ENCODE measurements at places on chromosomes 16 and 17. TPM values are rescaled to one million over a fixed set of nuclear protein-coding genes. Genes with fewer than 3 reads are reported as not detected.

The ZNF287 gene
- total RNA-seq = 7.4 TPM

The KRTAP1-5 gene
- not detected for total RNA-seq

The PIRT gene
- not detected for total RNA-seq

The CACNA1H gene
- total RNA-seq = 0.83 TPM

The LGALS9 gene
- total RNA-seq = 238 TPM

The BCAR1 gene
- total RNA-seq = not detected

The SLFN14 gene
- not detected for total RNA-seq

The STX4 gene
- total RNA-seq = 70.0 TPM

GRCh38 chr16:52997922-52998321 lies 54.8 kb downstream of the CHD9NB start:
- no peaks in the 10 kb centered on the region for H3K27me3 ChIP-seq
- no peak for DNase-seq
- H3K27ac ChIP-seq = no peak overlapping the region
- H3K4me3 ChIP-seq = no peak overlapping the region
- H3K4me1 ChIP-seq = no peaks in the 10 kb centered on the region

- no peak for DNase-seq
- H3K4me3 ChIP-seq = no peak overlapping the region
- H3K27me3 ChIP-seq = no peaks in the 10 kb centered on the region
- no peaks in the 10 kb centered on the region for H3K36me3 ChIP-seq
Measured at GRCh38 chr16:86091976-86092375, 193.0 kb downstream of the IRF8 start.

GRCh38 chr16:86375364-86375763 lies 135.0 kb upstream of the FOXF1 start:
- H3K4me1 ChIP-seq = no peaks in the 10 kb centered on the region
- H3K4me3 ChIP-seq = no peak overlapping the region
- no peak overlapping the region for H3K27ac ChIP-seq
- no peaks in the 10 kb centered on the region for H3K27me3 ChIP-seq
- DNase-seq = no peak
- no peaks in the 10 kb centered on the region for H3K36me3 ChIP-seq

GRCh38 chr16:86772671-86773353 lies 194.5 kb downstream of the FOXL1 start:
- no peaks in the 10 kb centered on the region for H3K4me1 ChIP-seq
- H3K4me3 ChIP-seq = no peak overlapping the region
- H3K27ac ChIP-seq = no peak overlapping the region

DNA sequence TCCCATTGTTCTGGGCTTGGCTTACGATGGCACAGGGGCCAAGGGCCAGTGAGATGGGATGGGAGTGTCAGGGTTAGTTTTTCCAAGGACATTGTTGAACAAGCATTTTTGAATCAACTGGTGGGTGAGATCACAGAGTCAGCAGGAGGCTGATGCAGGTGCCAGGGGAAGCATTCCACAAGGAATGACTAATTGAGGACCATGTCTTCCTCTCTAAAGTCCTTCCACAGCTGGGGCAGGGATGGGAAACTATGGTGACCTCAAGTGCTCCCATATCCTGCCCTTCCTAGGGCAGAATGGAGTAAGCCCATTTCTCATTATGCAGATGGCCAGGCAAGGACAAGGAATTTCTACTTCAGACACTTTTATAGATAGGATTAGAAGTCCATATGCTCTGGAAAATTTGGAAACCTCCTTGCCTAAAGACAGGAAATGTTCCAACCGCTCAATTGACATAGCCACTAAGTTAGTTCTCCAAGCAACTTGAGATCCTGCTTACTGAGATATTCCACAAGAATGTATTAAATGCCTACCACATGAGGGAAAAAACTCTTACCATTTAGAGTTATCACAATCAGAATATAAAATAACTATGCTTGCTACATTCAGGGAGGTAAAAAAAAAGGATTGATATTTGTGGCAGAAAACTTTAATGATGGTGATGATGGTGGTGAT lies 21.2 kb upstream of the ENGASE start:
- DNase-seq = no peak
- peaks cover 15% of the 10 kb centered on the region for H3K27me3 ChIP-seq
- H3K4me3 ChIP-seq = no peak overlapping the region
- no peak overlapping the region for H3K27ac ChIP-seq

- no peak overlapping the region for H3K4me3 ChIP-seq
- H3K27ac ChIP-seq = no peak overlapping the region
- no peaks in the 10 kb centered on the region for H3K27me3 ChIP-seq
- no peaks in the 10 kb centered on the region for H3K36me3 ChIP-seq
- DNase-seq = no peak
Measured at GRCh38 chr17:7633093-7633492, 3.2 kb downstream of the SHBG start.

DNA sequence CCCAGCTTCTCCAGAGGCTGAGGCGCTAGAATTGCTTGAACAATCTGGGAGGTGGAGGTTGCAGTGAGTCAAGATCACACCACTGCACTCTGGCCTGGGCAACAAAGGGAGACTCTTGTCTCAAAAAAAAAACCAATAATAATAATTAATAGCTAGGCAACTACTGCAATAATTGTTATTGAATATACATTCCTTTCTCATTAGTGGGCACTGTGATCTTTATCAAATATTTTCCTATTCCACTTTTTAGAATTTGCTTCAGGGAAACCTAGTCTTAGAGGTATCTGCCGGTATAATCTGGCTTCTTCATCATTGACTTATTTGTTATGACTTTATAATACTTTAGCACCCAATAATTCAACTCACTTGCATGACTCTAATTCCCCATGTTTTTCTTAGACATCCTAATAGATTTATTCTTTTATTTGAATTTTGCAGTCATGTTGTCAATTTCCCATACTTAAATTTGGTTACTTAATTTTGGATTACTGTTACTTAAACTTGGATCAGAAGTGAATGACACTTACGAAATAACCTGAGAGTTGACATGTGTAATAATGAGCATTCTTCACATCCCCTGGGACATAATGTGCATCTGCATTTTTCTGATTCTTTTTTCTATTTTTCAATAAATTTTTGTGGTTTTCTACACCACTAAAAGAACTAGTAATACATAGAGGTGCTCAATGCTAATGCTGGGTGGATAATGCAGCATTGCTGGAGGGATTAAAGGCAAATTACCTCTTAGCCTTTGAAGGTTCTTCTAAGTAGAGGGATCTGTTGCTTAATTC lies 25.0 kb upstream of the KCNJ16 start:
- no peak overlapping the region for H3K4me3 ChIP-seq
- H3K4me1 ChIP-seq = no peaks in the 10 kb centered on the region
- no peaks in the 10 kb centered on the region for H3K27me3 ChIP-seq

- H3K27ac ChIP-seq = no peak overlapping the region
- no peak for DNase-seq
- no peaks in the 10 kb centered on the region for H3K4me1 ChIP-seq
- no peaks in the 10 kb centered on the region for H3K36me3 ChIP-seq
- no peak overlapping the region for H3K4me3 ChIP-seq
- peaks cover 25% of the 10 kb centered on the region for H3K27me3 ChIP-seq
Measured at GRCh38 chr17:62876063-62876462, 67.9 kb upstream of the MARCHF10 start.

- H3K27me3 ChIP-seq = no peaks in the 10 kb centered on the region
- DNase-seq = no peak
- H3K36me3 ChIP-seq = no peaks in the 10 kb centered on the region
- no peaks in the 10 kb centered on the region for H3K4me1 ChIP-seq
- H3K4me3 ChIP-seq = no peak overlapping the region
Measured at GRCh38 chr16:85206472-85207356, 94.4 kb upstream of the CIBAR2 start.

GRCh38 chr16:85888405-85889331 lies 10.3 kb upstream of the IRF8 start:
- peak overlapping the region; percentile 33 for H3K27ac ChIP-seq
- H3K4me1 ChIP-seq = peaks cover 16% of the 10 kb centered on the region
- H3K4me3 ChIP-seq = no peak overlapping the region
- no peak for DNase-seq

DNA sequence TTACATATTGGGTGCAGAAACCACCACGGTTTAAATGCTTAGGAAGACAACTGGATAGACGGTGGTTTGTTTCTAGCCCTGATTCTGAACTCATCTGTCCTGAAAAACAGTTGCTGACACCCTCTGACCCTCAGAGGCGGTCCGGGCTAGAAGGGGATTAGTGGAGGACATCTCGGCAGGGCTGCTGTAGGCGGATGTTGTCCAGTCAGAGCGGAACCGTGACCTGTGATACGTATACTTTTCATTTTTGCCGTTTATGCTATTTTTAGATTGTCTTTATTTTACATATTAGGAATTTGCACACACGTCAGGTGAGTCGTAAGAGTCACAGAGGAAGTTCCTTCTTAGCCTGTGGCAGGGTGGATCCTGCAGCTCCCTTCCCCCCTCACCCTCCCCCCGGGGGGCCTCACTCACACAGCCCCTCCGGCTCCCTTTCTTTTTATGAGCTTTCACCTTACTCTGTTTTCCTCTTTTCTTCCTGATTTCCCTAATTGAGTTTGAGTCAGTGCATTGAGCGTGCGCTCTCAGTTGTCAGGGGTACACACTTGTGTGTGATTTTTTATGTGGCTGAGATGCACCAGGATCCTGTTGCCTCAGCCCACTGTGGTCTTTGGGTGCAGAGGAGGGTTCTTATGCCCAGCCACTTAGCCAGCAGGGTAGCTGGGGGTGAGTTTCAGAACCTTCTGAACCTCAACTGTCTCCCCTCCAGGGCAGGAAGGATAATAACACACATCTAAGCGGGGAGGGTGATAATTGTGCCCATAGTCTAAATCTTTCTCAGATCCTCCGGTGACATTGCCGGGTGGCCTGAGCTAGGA lies 211.1 kb upstream of the CHMP6 start:
- H3K4me1 ChIP-seq = peaks cover 83% of the 10 kb centered on the region
- H3K36me3 ChIP-seq = peaks cover 42% of the 10 kb centered on the region
- H3K27ac ChIP-seq = peak overlapping the region; percentile 95
- H3K27me3 ChIP-seq = no peaks in the 10 kb centered on the region
- H3K4me3 ChIP-seq = peak overlapping the region; percentile 54

DNA sequence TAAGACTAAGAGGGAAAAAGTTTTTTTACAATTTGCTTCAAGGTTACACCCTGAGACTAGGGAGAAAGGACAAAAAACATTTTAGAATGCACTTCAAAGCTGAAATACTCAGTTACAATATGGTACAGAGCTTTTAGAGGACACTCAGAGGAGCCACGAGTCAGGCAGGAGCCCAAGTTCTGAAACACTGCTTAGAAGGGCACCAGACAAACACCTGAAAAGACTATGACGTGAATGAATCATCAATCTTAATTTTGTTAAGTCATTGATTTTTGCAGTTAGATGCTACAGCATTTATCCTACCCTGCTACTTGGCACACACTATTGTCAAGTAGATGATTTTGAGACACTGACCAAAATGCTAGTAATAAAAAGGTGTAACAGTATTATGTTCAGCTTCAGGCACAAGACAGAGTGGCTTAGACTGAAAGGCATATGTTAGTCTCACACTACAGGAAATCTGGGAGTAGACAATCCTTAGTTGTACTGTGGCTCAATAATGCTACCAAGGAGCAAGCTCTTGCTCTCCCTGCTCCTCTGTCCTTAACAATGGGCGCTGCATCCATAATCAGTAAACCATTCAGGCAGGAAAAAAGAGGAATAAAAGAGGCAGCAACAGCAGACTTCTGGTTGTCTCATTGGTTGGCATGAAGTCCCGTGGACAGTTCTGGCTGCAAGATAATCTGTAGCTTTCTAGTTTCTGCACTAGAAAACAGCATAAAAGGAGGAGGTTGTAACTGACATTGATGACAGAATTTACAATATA lies 151.8 kb downstream of the ABCA8 start:
- no peak overlapping the region for H3K4me3 ChIP-seq
- H3K36me3 ChIP-seq = no peaks in the 10 kb centered on the region
- no peak overlapping the region for H3K27ac ChIP-seq
- peaks cover 6% of the 10 kb centered on the region for H3K27me3 ChIP-seq

GRCh38 chr16:81544261-81544660 lies 99.7 kb downstream of the CMIP start:
- no peaks in the 10 kb centered on the region for H3K27me3 ChIP-seq
- H3K4me1 ChIP-seq = peaks cover 11% of the 10 kb centered on the region
- no peak for DNase-seq
- H3K36me3 ChIP-seq = no peaks in the 10 kb centered on the region
- H3K4me3 ChIP-seq = no peak overlapping the region

GRCh38 chr17:74536890-74537289 lies 5.6 kb upstream of the CD300LB start:
- no peaks in the 10 kb centered on the region for H3K36me3 ChIP-seq
- no peak for DNase-seq
- peaks cover 3% of the 10 kb centered on the region for H3K4me1 ChIP-seq
- H3K27ac ChIP-seq = no peak overlapping the region

- H3K27me3 ChIP-seq = peaks cover 41% of the 10 kb centered on the region
- peaks cover 57% of the 10 kb centered on the region for H3K4me1 ChIP-seq
- H3K36me3 ChIP-seq = no peaks in the 10 kb centered on the region
- H3K27ac ChIP-seq = peak overlapping the region; percentile 70
Measured at GRCh38 chr16:89922477-89922883, 662 bp upstream of the TUBB3 start.

- no peak overlapping the region for H3K4me3 ChIP-seq
- no peak overlapping the region for H3K27ac ChIP-seq
- no peak for DNase-seq
- H3K27me3 ChIP-seq = peaks cover 20% of the 10 kb centered on the region
- H3K36me3 ChIP-seq = no peaks in the 10 kb centered on the region
Measured at GRCh38 chr17:77361986-77362620, 221.3 kb downstream of the SEC14L1 start.

GRCh38 chr16:4517812-4518680 lies 20.5 kb downstream of the CDIP1 start:
- H3K4me1 ChIP-seq = peaks cover 41% of the 10 kb centered on the region
- no peak overlapping the region for H3K27ac ChIP-seq
- peaks cover 11% of the 10 kb centered on the region for H3K36me3 ChIP-seq
- no peak overlapping the region for H3K4me3 ChIP-seq

- no peak for DNase-seq
- H3K4me3 ChIP-seq = no peak overlapping the region
- no peaks in the 10 kb centered on the region for H3K36me3 ChIP-seq
- H3K27ac ChIP-seq = no peak overlapping the region
- H3K4me1 ChIP-seq = peaks cover 32% of the 10 kb centered on the region
Measured at GRCh38 chr17:40059729-40060475, 2.9 kb upstream of the THRA start.

- no peak overlapping the region for H3K27ac ChIP-seq
- peaks cover 56% of the 10 kb centered on the region for H3K27me3 ChIP-seq
- DNase-seq = no peak
- no peak overlapping the region for H3K4me3 ChIP-seq
- H3K4me1 ChIP-seq = peaks cover 46% of the 10 kb centered on the region
- peaks cover 23% of the 10 kb centered on the region for H3K36me3 ChIP-seq
Measured at GRCh38 chr17:36945959-36946725, 2.6 kb upstream of the AATF start.

DNA sequence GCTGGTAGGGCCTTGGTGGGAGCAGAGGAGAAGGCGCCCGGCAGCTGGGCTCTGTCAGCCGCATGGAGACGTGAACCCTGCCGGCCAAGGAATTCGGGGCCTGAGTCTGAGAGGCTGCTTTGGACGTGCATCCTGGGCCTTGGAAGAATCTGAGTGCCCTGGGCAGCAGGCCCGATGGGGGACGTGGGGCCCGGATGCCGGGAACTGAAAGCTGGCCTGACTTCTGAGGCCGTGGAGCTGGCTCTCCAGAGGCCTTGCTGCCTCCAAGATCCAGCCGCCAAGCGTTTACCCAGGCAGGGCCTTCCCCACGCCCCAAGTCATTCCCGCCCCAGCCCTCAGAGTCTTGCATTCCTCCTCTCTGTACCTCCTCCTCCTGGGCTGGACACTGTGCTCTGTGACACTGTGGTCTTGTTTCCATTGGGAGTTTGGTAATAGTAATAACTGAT lies 37.2 kb downstream of the NKD1 start:
- no peak overlapping the region for H3K4me3 ChIP-seq
- H3K4me1 ChIP-seq = peaks cover 22% of the 10 kb centered on the region
- H3K27ac ChIP-seq = no peak overlapping the region
- H3K27me3 ChIP-seq = no peaks in the 10 kb centered on the region

- peaks cover 61% of the 10 kb centered on the region for H3K36me3 ChIP-seq
- H3K27ac ChIP-seq = no peak overlapping the region
- DNase-seq = no peak
- no peaks in the 10 kb centered on the region for H3K27me3 ChIP-seq
- H3K4me1 ChIP-seq = peaks cover 11% of the 10 kb centered on the region
- H3K4me3 ChIP-seq = no peak overlapping the region
Measured at GRCh38 chr16:16076423-16076813, 127.0 kb downstream of the ABCC1 start.
